ENCODE measurements at places on chromosomes 5 and 9.

GRCh38 chr5:2165203-2165602 lies 282.5 kb upstream of the IRX4 start:
- no peak for DNase-seq

GRCh38 chr5:119332208-119332607 lies 23.6 kb upstream of the TNFAIP8 start:
- no peak for DNase-seq

GRCh38 chr5:19322716-19323485 lies 665.1 kb downstream of the CDH18 start:
- no peak for DNase-seq

- DNase-seq, result no peak
Measured at GRCh38 chr5:134249469-134250379, 23.9 kb upstream of the PPP2CA start.

GRCh38 chr5:41256400-41256799 lies 43.1 kb upstream of the C6 start:
- no peak for DNase-seq

- DNase-seq, result no peak
Measured at GRCh38 chr5:154984946-154985516, 28.5 kb upstream of the KIF4B start.

GRCh38 chr9:123338710-123339665 lies 17.0 kb upstream of the CRB2 start:
- no peak for DNase-seq

- peak; percentile 7 for DNase-seq
Measured at GRCh38 chr5:91313757-91314673, 69.1 kb downstream of the ARRDC3 start.

- DNase-seq, result no peak
Measured at GRCh38 chr5:136482206-136482605, 116.9 kb upstream of the TRPC7 start.

DNA sequence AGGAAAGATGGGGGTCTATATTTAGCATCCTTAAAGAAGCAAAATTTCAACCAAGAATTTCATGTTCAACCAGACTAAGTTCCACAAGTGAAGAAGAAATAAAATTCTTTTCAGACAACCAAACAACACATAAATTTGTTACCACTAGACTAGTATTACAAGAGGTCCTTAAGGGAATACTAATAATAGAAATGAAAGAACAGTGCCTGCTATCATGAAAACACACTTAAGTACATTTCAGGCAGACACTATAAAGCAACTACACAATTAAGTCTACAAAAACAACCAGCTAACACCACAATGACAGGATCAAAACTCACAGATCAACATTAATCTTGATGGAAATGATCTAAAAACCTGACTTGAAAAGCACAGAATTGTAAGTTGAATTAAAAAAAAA lies 477.2 kb downstream of the PTPRD start:
- no peak for DNase-seq

DNA sequence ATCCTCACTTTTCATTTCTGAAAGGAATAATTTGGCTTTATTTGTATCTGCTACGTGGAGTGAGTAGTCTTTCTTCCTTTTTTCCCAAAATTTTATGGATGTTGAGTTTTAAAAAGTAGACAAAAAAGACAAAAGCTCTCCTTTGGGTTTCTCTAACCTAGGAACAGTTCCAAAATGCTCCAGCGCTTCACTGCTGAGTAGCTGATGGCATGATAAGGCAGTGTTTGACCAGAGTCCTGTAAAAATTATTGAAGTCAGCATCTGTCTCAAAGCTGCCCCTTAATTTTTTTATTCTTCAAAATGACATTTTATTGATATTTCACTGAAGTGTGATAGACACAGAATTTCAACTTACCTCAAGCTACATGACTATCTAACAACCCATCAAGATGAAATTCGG lies 219.0 kb downstream of the ADAMTSL1 start:
- no peak for DNase-seq

- no peak for DNase-seq
Measured at GRCh38 chr9:99238331-99238730, 16.2 kb downstream of the SEC61B start.

- DNase-seq, result no peak
Measured at GRCh38 chr5:82095536-82095935, 123.7 kb downstream of the ATG10 start.

- no peak for DNase-seq
Measured at GRCh38 chr5:37847978-37848425, 8.2 kb upstream of the GDNF start.

DNA sequence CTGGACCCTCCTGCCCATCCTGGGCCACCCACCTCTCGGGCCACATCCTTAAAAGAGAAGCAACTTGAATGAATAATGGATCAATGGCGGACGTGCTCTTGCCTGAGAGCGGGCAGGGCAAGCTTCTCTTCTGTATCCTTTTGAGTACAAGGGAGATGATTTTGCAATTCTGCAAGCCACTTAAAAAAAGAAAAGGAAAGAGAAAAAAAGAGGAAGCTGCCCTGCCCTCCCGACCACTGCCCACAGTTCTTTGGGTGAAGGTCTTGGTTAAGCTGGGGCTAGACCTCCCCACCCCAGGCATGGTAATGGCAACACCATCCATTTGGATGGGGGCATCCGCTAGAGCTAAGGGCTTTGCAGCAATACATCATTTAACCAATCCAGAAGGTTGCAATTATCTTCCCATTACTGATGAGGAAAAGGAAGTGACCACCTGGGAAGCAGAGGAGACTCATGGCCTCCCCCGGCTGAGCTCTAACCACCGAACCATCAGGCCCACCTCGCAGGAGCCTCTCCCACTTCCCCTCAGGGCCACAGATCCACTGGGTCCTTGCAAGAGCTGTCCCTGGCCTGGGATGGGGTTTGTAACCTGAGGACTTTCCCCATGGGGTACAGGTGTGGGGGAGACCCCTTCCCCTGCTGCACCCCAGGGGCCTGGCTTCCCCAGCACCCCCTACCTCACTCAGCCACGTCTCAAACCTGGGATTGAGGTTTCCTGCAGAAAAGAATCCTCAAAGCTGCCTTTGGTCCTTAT lies 27.8 kb upstream of the LAMC3 start:
- no peak for DNase-seq

GRCh38 chr5:10420468-10420867 lies 21.2 kb upstream of the ROPN1L start:
- no peak for DNase-seq

GRCh38 chr9:89247431-89248353 lies 63.3 kb upstream of the CKS2 start:
- no peak for DNase-seq

- DNase-seq, result peak; percentile 50
Measured at GRCh38 chr9:18473652-18474279, at the start of gene ADAMTSL1. Gene ADAMTSL1, plus strand, starts transcription at chr9:18474153. Its CDS starts 80 bp downstream, at chr9:18474233.

DNA sequence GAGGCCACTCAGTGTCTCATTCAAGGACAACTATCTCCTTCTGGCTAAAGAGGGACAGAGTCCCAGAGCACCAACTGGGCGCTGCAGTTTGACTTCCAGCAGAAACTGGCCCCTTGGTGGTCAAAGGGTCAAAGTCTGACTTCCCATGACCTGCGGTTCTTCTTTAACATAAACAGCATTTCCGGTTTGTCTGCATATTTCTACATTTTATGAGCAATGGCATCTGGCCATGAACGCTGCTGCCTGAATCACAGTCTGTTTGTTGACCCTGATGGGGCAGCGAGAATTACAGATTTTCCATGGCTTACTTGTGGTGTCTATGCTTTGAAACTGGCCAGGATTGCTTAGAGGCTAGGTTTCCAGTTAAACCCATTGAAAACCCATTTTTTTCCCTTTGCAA lies 1.3 kb downstream of the TNFSF15 start:
- DNase-seq, result no peak

- DNase-seq, result peak; percentile 27
Measured at GRCh38 chr5:115069087-115069968, 100.4 kb downstream of the TRIM36 start.

- DNase-seq, result no peak
Measured at GRCh38 chr5:61991430-61991829, 314.6 kb upstream of the KIF2A start.

GRCh38 chr9:96169484-96169883 lies 132.5 kb downstream of the HSD17B3 start:
- DNase-seq, result no peak

GRCh38 chr5:103785569-103785968 lies 223.0 kb upstream of the NUDT12 start:
- DNase-seq, result no peak
